ENCODE measurements at places on chromosomes 16 and 17. TPM values are rescaled to one million over a fixed set of nuclear protein-coding genes. Genes with fewer than 3 reads are reported as not detected.

GRCh38 chr17:80892900-80893603, 98.6 kb upstream of the CHMP6 start:
- no peak overlapping the region for H3K27ac ChIP-seq
- H3K4me3 ChIP-seq = no peak overlapping the region
- no peaks in the 10 kb centered on the region for H3K27me3 ChIP-seq
- DNase-seq = no peak
- no peaks in the 10 kb centered on the region for H3K36me3 ChIP-seq

Gene HOXB13
- not detected for total RNA-seq

DNA sequence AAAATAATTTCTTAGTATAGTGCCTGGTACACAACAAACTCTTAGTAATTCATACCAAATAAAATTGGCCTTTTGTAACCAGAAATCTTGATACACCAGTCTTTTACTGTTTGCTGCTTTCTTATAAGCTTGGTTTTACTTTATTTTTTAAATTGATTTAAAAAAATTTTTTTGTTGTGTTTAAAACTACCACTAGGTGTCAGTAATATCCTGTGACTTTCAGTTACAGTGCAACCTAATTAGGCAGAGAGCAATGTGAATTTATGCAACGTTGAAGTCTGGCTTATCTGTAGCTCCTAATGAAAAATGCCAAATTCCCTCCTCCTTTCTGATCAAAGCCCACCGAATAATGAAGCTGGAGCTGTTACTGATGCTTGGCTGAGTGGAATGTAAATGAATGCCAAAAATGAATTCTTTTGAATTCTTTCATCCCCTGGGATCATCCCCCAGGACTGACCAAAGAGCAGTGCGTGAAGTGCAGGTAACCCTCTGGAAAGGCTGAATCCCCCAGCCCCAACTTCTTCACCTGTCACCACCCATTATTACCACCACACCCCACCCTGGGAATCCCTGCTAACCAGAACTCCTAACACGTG, 3.8 kb downstream of the ERCC4 start:
- no peak for DNase-seq
- H3K4me3 ChIP-seq = no peak overlapping the region
- H3K4me1 ChIP-seq = no peaks in the 10 kb centered on the region
- H3K27ac ChIP-seq = no peak overlapping the region

DNA sequence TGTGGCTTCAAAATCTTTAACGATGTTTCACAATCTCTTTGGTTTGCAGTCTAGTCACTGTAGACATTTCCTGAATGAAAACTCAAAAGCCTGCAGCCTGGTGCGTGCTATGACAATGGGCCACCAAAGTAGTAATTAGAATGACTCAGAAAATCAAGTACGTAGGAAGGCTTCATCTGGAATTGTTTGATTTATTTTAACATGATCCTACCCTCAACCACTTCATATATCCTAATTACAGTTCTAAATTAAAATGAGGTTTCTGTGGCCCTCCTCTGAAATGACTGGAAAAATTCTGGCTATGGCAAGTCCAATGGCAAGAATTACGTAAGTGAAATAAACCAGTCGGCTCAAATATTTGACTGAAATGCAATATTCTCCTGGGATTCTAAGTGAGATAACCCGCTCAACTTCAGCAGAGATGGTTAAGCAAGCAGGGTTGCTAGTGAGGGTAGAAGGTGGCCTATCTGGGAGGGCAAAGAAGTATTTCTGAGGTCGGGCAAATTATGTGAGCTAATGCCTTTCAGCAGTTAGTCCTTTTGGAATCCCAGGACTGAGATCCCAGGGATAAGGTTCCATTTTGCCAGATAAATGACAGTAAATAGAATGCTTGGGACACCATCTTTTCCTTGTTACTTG, 145.6 kb upstream of the MYOCD start:
- no peaks in the 10 kb centered on the region for H3K27me3 ChIP-seq
- no peaks in the 10 kb centered on the region for H3K4me1 ChIP-seq
- DNase-seq = no peak
- no peak overlapping the region for H3K4me3 ChIP-seq
- H3K27ac ChIP-seq = no peak overlapping the region
- no peaks in the 10 kb centered on the region for H3K36me3 ChIP-seq

DNA sequence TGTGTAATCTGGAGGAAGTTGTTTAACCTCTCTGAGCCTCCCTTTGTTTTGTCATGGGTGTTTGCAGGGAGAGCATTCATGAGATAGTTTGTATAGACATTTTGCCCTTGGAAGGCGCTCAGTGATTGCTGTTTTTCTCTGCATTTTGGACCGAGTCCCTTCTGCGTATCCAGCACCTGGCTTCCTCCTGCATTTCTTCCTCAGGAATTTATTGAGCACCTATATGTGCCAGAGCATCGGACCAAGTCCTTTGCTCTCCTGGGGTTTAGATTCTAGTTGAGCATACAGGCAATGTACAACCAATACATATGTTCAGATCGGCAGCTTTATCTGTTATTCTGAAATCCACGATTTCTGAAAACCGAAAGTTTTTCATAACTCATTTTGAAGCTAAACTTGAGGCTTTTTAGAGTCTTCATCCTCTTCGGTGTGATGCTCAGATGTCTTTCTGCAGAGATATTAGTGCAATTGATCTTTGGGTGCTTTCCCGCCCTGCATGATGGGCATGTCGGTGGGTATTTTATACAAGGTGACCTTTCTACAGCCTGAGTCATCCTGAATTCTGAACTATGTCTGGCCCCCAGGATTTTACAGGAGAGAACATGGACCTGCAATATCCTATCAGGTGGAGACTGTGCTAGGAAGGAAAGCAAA, 4.1 kb downstream of the IL4R start:
- peak overlapping the region; percentile 100 for H3K4me3 ChIP-seq
- no peaks in the 10 kb centered on the region for H3K4me1 ChIP-seq
- peak overlapping the region; percentile 97 for H3K27ac ChIP-seq
- no peaks in the 10 kb centered on the region for H3K36me3 ChIP-seq
- DNase-seq = no peak
- H3K27me3 ChIP-seq = no peaks in the 10 kb centered on the region

- no peaks in the 10 kb centered on the region for H3K36me3 ChIP-seq
- H3K4me1 ChIP-seq = no peaks in the 10 kb centered on the region
- DNase-seq = no peak
- H3K27me3 ChIP-seq = no peaks in the 10 kb centered on the region
Measured at GRCh38 chr17:42845556-42845917, 1.2 kb downstream of the AOC2 start.

GRCh38 chr16:12319428-12320035, 343.0 kb downstream of the SNX29 start:
- no peaks in the 10 kb centered on the region for H3K36me3 ChIP-seq
- no peaks in the 10 kb centered on the region for H3K4me1 ChIP-seq
- H3K27ac ChIP-seq = no peak overlapping the region
- H3K4me3 ChIP-seq = no peak overlapping the region

- no peak overlapping the region for H3K4me3 ChIP-seq
- H3K27me3 ChIP-seq = no peaks in the 10 kb centered on the region
- H3K27ac ChIP-seq = no peak overlapping the region
- DNase-seq = no peak
Measured at GRCh38 chr17:53061446-53061845, 761.3 kb upstream of the KIF2B start.

DNA sequence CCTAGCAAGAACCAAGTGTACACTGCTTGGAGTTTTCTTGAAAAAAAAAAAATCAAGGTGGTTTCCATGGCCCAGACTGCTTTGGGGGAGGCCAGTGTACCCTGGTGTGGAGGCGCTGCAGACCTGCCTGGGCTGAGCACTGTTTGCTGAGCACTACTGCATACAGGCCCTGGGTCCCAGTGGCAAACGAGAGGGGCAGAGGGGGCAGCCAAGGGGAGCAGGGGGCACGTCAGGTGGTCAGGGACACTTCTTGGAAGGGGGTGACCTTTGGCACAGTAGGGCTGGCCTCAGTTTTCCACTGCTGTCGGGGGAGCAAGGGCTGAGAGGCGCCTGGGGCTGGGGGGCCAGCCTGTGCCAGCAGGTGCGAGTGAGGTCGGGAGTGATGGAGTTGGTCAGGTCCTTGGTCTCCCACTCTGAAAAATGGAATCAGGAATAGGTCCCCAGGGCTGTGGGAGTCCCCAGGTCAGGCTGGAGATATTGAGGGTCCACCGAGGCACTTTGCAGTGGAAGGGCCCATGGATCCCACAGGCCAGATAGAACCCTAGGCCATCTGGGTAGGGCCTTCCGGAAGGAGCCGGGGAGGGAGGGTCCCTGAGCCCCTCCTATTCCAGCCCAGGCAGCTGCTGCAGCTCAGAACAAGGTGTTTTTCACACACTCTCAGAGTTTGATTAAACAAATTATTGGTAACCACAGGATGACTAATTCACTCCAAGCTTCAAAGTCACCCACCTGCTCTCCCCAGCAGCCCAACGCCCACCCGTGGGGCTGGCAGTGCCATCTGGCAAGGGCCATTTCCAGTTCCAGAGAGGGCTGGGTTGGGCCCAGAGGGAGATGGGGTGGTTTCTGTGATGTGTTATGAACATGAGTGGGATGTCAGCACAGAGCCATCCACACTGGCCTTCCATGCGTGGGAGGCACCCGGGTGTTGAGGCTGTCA, 3.5 kb downstream of the ZFPM1 start:
- H3K27ac ChIP-seq = no peak overlapping the region
- no peaks in the 10 kb centered on the region for H3K36me3 ChIP-seq
- DNase-seq = no peak
- H3K4me3 ChIP-seq = peak overlapping the region; percentile 84

- peak overlapping the region; percentile 54 for H3K4me3 ChIP-seq
- peak; percentile 59 for DNase-seq
- peaks cover 25% of the 10 kb centered on the region for H3K4me1 ChIP-seq
Measured at GRCh38 chr16:53098526-53099317, 43.9 kb downstream of the CHD9 start.

Gene ADGRG1
- total RNA-seq = 9.4 TPM

- no peak for DNase-seq
- no peaks in the 10 kb centered on the region for H3K27me3 ChIP-seq
- H3K27ac ChIP-seq = peak overlapping the region; percentile 64
- H3K4me1 ChIP-seq = no peaks in the 10 kb centered on the region
- H3K4me3 ChIP-seq = no peak overlapping the region
Measured at GRCh38 chr17:1047177-1047878, 50.4 kb downstream of the TIMM22 start.

GRCh38 chr17:31508288-31509094, 117.0 kb downstream of the RAB11FIP4 start:
- H3K27me3 ChIP-seq = peaks cover 3% of the 10 kb centered on the region
- peak overlapping the region; percentile 50 for H3K27ac ChIP-seq
- H3K36me3 ChIP-seq = no peaks in the 10 kb centered on the region
- no peaks in the 10 kb centered on the region for H3K4me1 ChIP-seq
- peak overlapping the region; percentile 4 for H3K4me3 ChIP-seq
- DNase-seq = no peak

- DNase-seq = no peak
- H3K36me3 ChIP-seq = no peaks in the 10 kb centered on the region
- H3K4me3 ChIP-seq = no peak overlapping the region
- H3K27ac ChIP-seq = no peak overlapping the region
Measured at GRCh38 chr17:74715144-74715543, 2.4 kb upstream of the CD300LF start.

DNA sequence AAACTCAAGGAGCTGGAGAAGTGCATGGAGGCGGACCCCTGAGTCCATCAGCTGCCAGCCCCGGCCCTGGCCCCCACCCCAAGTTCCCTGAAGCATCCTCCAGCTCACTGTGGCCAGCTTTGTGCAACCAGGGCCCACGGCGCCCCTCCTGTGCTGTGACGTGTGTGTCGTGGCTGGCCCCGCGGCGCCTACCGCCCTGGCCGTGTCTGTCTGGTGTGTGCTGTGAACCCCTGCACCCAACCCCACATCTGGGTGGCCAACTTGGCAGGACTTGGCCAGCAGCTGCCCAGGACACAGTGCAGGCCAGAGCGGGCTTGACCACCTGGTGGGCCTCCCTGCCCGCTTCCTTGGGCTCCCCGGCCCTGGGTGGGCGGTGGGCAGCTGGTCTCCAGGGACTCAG, 3.2 kb downstream of the TSR3 start:
- H3K36me3 ChIP-seq = no peaks in the 10 kb centered on the region
- H3K4me3 ChIP-seq = no peak overlapping the region
- no peaks in the 10 kb centered on the region for H3K27me3 ChIP-seq
- no peak overlapping the region for H3K27ac ChIP-seq
- peaks cover 3% of the 10 kb centered on the region for H3K4me1 ChIP-seq

Gene NPTX1
- total RNA-seq = 0.29 TPM

- no peaks in the 10 kb centered on the region for H3K36me3 ChIP-seq
- no peaks in the 10 kb centered on the region for H3K27me3 ChIP-seq
- DNase-seq = no peak
- no peaks in the 10 kb centered on the region for H3K4me1 ChIP-seq
- no peak overlapping the region for H3K27ac ChIP-seq
Measured at GRCh38 chr17:65942592-65942991, 249.3 kb downstream of the CEP112 start.

Gene OTOP3
- total RNA-seq = not detected

DNA sequence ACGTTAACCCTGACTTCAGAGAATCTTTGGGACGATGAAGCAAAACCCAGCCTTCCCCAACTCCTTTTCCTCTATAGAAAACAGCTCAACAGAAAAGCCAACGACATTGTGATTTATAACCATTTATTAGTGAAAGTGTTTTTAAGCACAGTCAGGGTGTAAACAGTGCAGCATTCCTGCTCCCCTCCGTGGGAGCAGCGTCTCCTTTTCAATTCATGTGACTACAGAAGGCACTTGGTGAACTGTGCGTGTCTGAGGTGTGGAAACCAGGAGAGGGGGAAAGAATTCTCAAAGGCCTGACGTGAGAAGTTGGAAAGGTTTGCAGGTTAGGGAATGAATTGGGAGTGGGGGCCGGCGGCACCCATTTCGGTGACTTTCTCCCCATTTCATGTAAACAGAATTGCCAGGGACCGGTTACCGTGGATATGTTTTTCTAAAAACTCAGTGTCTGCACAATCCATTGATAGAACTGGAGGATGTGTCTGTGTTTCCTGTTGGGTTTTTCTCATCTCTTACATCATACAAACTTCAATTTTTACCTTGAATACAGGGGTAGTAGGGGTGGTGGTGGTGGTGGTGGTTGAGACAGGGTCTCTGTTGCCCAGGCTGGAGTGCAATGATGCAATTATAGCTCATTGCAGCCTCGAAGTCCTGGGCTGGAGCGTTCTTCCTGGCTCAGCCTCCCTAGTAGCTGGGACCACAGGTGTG, 53.1 kb downstream of the NDE1 start:
- H3K4me1 ChIP-seq = no peaks in the 10 kb centered on the region
- H3K4me3 ChIP-seq = no peak overlapping the region
- no peaks in the 10 kb centered on the region for H3K27me3 ChIP-seq

Gene SOX15
- 1.6 TPM for total RNA-seq

Gene SSTR5
- total RNA-seq = not detected

GRCh38 chr17:47224966-47225365, 15.8 kb downstream of the MYL4 start:
- H3K4me3 ChIP-seq = no peak overlapping the region
- no peak for DNase-seq
- H3K4me1 ChIP-seq = peaks cover 3% of the 10 kb centered on the region
- peak overlapping the region; percentile 77 for H3K27ac ChIP-seq
- H3K27me3 ChIP-seq = no peaks in the 10 kb centered on the region
- H3K36me3 ChIP-seq = no peaks in the 10 kb centered on the region

Data from breast epithelium (tissue), 4 donors.